ENCODE measurements at places on chromosomes 11 and 22.

GRCh38 chr22:49961601-49962011 lies 1.0 kb downstream of the PIM3 start:
- no peak for DNase-seq

GRCh38 chr22:45880716-45881523 lies 96.0 kb downstream of the WNT7B start:
- DNase-seq: no peak

DNA sequence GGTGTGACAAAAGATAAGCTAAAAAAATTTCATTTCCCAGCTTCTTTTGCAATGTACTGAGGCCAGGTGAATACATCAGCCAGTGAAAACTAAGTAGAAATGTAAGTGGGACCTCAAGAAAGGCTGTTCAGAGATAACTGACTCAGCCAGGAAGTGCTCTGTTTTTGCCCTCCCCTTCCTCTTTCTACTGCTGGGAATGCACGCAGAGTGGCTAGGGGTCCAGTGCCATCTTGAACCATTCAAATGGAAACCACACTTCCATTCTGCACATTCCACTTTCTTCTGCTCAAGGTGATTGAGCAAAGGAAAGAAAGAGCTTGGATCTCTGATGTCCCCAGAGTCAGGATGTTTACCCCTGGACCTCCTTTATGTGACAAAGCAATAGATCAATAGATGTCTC lies 27.8 kb upstream of the LMO2 start:
- no peak for DNase-seq

GRCh38 chr22:45684169-45684568 lies 12.5 kb downstream of the ATXN10 start:
- DNase-seq: no peak

DNA sequence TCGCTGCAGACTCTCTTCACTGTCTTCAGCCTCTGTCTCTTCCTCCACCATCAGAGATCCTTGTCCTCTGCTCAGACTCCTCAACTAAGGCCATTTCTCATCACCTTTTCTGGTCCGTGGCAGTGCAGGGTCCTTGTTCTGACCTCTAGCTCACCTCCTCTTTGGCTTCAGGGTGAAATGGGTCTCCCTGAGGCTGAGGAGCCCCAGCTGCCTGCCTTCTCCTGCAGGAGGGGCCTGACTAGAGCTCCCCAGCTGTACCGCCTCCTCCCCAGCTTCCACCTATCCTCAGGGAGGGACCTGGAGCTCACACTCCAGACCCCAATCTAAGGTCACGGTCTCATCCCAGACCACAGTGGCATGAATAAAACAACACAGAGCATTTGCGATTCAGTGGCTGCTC lies 203.0 kb downstream of the TRIM29 start:
- no peak for DNase-seq

DNA sequence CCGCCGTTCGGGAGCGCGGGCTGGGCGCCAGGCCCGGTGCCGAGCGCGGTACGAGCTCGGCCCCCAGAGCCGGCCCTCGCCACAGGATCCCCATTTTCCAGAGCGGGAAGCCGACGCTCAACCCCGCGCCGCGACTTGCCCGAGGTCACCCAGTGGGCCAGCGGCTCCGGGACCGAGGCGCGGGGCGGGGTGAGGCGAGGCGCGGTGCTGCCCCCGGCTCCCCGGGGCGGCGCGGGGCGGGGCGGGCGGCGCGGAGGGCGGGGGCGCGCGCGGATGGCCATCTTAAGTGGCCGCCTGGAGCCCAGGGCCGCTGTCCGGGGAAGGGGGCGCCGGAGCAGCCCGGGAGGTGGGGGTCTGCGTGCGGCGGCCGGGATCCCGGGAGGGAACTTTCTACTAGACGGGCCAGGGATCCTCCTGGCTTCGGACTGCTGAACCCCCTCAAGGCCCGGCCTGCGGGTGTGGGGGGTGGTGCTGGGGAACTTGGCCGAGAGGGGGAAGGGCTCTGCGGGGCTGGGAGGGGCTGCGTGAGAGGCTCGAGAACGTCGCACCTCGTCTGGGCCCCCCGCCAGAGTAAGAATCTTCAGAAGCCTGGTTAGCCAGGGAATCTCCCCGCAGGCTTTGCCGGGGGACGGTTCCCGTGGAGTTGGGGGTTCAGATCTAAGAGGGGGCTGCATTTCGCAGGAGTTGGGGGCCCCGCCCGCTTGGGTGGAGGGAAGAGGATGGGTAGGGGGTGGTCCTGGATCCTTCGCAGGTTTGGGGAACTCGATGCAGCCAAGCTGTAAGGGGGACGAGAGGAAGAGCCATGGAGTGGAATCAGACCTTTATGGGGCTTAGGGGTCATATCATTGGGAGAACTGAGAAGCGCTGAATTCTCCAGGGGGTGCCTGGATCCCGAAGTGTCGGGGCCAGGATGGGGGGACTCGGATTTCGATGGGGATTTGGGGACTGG lies 678 bp upstream of the INPPL1 start:
- DNase-seq: peak; percentile 48

GRCh38 chr11:108565653-108566052 lies 27.9 kb downstream of the EXPH5 start:
- DNase-seq: no peak

DNA sequence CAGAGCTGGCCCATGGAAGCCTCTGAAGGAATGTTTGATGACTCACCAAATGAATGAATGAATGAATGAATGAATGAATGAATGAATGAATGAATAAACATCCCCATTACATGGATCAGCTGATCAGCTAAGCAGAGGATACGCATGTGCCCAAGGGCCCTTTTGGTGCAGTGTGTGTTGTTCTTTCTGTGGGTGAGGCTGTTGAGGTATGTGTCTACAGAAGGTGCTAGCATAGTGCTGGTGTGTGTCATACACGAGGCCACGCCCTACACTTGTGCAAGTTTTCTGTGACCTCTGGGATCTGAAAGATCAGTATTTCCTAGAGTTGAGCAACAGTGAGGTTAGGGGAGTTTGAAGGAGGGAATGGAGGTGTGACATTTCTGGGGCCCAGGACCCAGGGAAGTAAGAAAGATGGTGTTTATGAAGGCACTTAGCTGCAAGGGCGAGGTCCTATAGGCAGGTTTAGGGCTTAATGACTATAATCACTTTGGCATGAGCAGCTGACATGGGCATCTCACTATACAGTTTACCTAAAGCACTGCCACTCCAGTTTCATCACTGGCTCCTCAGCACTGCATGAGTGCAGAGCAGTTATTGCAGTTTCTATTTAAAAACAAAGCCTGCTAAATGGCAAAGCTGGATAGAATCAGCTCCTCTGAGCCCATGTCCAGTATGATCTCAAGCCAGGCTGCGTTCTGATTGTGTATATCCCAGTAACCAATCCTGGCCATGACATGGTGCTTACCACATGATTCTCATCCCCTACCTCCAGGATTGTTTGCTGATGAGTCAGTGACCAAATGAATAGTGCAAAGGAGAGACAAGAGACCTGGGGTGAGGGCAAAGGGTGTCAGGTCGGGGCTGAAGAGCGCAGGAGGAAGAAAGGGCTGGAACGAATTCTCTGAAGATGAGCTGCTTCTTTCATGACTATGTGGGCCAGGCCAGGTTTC lies 36.4 kb upstream of the E2F8 start:
- no peak for DNase-seq

DNA sequence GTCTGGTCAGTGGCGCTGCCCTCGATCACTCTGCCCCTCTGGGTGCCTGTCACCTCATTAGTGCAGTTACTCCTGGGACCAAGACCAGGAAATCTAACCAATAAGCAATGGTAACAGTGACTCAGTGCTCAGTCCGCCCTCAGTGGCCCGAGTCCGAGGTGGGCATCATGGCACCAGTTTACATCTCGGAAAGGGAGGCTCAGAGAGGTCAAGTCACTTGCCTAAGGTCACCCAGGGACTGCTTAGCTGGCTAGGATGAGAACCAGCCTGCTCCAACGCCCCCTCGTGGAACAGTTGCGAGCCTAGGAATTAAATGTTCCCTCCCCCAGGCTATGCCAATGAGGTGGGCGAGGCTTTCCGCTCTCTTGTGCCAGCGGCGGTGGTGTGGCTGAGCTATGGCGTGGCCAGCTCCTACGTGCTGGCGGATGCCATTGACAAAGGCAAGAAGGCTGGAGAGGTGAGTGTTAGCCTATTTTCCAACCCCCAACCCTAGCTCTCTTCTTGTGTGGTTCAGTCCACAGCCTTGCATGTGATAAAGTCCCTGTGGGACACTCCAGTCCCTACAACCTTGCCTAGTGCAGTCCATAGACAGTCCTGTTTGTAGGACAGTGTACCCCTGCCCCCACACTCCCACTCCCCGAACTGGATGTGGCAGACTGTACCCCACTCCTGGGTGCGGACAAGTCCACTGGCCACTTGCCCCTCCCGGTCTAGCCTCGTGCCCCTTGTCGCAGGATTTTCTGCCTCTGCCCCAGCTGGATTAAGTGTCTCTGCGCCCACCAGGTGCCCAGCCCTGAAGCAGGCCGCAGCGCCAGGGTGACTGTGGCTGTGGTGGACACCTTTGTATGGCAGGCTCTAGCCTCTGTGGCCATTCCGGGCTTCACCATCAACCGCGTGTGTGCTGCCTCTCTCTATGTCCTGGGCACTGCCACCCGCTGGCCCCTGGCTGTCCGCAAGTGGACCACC lies 1.1 kb downstream of the MTFP1 start:
- peak; percentile 43 for DNase-seq

GRCh38 chr11:70654016-70654415 lies 255.7 kb downstream of the CTTN start:
- DNase-seq: no peak

GRCh38 chr11:10803676-10804075 lies 5.0 kb downstream of the EIF4G2 start:
- DNase-seq: no peak

DNA sequence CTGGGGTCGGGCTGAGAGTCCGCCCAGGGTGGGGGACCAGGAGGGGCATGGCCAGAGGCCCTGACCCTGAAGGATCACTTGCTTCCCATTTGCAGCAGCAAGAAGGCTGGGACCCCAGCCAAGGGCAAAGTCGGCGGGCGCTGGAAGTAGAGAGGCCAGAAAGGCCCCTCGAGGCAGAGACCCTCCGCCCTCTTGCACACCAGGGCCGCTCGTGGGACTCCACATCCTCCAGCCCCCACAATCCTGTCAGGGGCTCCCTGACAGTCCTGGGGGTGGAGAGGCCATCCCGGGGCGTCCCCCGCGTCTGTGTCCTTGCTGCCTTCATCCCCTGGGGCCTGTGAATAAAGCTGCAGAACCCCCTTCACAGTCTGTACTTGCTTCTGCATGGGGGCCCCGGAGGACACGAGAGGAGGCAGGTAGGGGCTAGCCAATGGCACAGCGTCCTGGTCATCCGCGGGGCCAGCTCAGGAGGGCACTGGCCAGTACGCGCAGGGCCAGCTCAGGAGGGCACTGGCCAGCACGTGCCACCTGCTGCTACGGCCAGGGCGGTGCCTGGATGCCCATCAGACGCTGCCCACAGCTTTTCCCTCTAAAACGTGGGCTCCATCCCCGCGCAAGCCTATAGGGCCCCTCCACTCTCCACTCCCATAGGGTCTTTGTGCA lies 8.7 kb upstream of the MRPL23 start:
- DNase-seq: no peak

DNA sequence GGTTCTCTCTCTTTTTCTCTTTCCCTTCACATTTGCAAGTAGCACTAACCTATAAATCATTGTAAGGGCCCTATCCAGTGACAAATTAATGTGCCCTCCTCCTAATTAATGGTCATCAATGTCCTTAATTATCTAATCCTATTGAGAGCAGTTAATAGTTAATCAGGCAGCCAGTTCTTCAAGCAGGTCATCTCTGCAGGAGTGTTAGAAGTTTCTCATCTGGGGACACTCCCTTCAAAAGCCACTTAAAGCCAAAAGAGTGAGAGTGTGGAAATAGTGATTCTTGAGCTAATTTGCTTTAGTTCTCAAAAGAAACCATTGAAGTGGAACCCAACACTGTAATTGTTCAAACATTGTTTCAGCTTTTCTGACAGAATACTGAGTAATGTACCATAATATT lies 141.6 kb downstream of the ELP4 start:
- DNase-seq: no peak

DNA sequence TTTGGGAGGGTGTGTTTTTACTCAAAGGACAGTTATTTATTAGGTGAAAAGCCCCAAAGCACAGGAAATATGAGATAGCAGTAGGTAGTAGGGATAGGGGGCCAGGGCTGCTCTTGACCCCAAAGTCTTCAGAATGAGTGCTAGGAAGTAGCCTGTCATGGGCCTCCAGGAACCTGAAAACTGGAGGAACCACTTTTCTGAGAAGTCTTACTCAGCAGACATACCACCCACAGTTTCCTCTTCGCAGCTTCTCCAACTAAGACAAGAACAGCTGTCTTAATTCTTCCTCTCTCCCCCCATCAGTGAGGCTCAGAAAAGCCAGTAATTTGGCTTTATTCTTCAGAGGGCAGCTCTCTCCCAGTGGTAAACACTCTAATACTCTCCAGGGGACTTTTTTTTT lies 84.0 kb upstream of the CTSC start:
- DNase-seq: no peak

DNA sequence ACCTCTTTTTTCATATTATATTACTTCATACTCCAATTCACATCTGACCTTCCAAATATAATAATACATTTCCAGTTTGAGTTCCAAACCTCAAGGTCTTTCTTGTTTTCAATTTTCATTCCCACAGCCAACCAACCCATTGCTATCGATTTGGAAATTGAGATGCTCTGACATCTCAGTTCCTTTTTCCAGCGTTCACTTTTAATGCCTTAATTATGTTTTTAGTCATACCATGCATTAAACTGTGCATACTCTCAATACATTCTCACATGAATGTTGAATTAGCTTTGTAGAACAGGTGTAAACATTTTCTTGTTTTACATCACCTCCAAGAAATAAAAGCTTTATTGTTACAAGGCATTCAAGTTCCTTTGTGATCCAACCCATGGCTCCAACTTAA lies 294.2 kb upstream of the ANO3 start:
- no peak for DNase-seq

- no peak for DNase-seq
Observed at GRCh38 chr11:114685097-114685496, 6.8 kb downstream of the NXPE2 start.

Data from activated gamma-delta T cell (primary cell).